Right cardiac atrium (tissue), 5 donors: ENCODE measurements at places on chromosomes 13 and 19.

GRCh38 chr13:95714142-95714832 lies 37.3 kb downstream of the DNAJC3 start:
- DNase-seq = no peak

- no peak for DNase-seq
These were observed 109.5 kb upstream of the WASF3 start for GRCh38 chr13:26448032-26448431.

DNA sequence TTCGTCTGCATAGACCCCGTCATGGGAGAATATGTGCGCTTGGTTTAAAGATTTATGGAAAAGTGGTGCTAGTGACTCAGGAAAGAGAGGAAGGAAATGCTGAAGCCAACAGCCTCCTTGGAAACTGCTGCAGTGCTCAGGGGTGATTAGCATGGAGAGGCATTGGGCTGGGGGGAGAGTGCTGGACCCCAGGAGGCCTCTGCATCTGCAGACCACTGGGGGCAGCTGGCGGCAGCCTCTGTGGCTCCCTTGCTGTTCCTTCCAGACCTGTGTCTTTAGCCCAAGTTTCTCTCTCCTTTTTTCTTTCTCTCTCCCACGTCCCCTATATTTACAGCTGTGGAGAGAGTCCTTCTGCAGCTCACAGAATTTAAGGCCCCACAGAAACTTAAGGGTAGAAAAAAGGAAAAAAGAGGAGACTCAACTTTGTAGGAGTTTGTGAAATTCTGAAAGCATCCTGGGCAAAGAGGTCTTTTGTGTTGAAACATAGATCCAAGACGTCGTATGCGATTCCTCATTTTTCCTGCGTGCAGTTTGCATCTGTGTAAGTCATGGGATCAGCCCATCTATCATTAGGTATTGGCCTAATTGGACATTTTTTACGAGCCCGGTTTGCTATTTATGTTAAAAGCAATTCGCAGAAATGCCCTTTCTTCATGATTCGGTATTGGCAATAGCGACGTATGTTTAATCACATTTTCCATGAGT lies 116.2 kb upstream of the ZNF536 start:
- no peak for DNase-seq

- DNase-seq = peak; percentile 78
These were observed 13.0 kb downstream of the TMEM160 start for GRCh38 chr19:47035127-47036096.

GRCh38 chr13:46676378-46676725 lies 120.6 kb downstream of the ESD start:
- no peak for DNase-seq

- no peak for DNase-seq
These were observed 207.8 kb downstream of the RFC3 start for GRCh38 chr13:34025746-34026145.

DNA sequence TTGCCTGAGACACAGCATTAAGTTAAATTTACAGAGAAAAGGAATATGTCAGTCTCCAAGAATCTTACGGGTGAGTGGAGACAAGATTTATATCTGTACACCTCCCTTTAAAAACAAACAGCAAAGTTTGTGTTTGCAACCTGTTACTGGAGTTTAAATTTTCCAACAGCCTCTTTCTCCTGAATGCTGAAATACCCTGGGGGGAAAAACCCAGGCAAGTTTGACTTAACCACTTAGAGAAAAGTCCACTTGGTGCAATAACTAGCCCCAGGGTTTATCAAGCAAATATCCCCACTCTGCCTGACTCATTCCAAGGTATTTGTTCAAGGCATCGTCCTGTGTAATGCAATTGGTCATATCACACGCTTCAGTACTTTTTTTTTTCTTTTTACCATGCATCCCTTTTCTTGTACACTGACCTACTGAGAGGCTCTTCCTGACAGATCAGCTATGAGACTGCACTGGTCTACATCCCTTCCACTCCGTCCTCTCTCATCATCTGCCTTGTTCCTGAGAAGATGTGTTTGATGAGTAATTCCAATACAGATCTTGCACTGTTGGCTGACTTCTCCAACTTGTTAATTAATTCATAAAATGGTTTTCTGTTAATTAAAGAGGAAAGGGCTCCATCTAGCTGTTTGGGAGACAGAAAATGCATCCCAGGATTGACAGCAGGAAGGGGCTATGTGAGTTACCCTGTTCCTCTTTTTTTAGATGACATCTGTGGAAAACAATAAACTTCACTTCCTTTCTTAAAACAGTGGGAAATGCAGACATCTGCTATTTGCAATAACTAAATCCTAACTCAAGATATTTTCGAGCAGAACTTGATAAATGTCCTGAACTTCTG lies 212.5 kb upstream of the IRS2 start:
- DNase-seq = no peak

DNA sequence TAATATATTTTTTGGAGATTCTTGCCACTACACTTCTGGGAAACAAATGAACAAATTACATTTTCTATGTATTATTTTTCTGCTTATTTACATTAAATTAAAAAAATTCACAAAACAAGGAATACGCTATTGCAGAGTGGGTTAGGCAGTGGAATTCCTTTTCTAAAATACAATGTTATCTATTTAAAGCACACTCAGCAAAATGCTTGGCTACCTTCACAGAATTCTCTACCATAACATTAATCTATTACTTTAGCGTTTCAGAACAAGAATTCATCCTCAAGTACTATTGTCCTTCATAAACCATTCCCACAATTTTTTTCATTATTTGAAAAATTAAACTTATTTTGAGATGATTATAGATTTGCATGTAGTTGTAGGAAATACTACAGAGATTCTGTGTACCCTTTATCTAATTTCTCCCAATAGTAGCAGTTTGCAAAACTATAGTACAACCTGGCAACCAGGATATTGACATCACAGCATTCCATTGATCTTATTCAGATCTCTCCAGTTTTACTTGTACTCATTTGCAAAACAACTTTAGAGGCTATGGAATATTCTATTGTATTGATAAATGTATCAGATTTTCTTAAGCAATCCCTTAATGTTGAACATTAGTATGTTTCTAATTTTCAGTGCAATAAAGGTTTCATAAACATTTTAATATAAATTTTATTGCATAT lies 120.9 kb downstream of the DLEU7 start:
- no peak for DNase-seq

DNA sequence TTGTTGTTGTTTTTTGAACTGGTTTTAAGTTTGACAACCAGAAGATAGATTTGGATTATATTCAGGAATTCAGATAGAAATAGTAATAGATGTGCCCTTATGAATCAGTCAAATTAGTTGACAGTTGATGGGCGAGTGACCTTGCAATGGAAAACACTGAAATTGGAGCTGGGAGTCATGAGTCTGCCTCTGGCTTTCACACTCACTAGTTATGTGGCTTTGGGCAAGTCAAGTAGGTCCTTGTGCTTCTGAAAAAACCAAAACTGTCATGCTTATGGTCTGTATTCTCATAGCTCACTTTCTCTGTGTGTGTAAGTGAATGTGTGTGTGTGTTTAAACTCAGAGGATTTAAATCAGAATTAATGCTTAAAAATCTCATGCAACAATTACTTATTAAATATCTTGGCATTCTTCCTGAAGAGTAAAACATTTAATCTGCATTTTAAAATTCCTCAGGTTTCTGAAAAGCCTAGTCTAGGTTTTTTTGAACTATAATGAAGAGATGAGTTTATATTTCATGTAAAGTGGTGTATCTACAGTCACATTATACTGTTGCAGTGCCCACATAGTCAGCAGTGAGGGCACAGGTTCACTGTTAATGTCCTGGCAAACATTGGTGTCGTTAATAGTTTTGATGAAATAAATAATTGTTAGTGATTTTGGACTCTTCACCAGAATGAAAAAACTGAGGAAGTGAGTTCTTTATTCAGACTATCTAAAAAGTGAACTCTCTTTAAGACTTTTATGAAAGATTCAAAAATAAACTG lies 32.5 kb downstream of the UCHL3 start:
- no peak for DNase-seq

- no peak for DNase-seq
These were observed 70.6 kb downstream of the ATP11A start for GRCh38 chr13:112760435-112760834.

GRCh38 chr19:7917267-7918061 lies 2.7 kb upstream of the SNAPC2 start:
- peak; percentile 49 for DNase-seq

GRCh38 chr13:93805736-93806135 lies 579.1 kb downstream of the GPC6 start:
- DNase-seq = no peak

DNA sequence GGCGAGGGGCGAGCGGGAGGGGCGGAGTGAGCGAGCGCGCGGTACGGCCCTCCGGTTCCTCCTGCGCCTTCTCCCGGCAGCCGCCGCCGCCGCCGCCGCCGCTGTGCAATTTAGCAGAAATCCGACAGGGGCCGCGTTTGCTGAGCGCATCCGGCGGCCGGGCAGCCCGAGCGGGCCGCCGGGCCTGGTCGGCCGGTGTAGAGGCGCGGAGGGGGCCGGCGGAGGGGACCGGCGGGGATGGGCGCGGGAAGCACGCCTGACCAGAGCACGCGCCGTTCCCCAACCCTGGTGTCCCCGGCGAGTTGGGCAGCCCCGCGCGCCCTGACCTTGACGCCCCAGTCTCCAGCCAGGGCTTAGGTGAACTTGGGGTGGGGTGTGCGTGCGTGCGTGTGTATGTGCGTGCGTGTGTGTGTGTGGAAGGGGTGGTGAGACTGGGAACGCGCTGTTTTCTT lies 144.5 kb upstream of the ZNF536 start:
- peak; percentile 86 for DNase-seq

- DNase-seq = no peak
These were observed 16.8 kb upstream of the CPB2 start for GRCh38 chr13:46121597-46122163.

- DNase-seq = no peak
These were observed 289.8 kb downstream of the MTUS2 start for GRCh38 chr13:29109987-29110386.

GRCh38 chr13:76552807-76553206 lies 333.4 kb downstream of the KCTD12 start:
- no peak for DNase-seq

GRCh38 chr13:28630869-28631268 lies 28.1 kb upstream of the POMP start:
- no peak for DNase-seq

DNA sequence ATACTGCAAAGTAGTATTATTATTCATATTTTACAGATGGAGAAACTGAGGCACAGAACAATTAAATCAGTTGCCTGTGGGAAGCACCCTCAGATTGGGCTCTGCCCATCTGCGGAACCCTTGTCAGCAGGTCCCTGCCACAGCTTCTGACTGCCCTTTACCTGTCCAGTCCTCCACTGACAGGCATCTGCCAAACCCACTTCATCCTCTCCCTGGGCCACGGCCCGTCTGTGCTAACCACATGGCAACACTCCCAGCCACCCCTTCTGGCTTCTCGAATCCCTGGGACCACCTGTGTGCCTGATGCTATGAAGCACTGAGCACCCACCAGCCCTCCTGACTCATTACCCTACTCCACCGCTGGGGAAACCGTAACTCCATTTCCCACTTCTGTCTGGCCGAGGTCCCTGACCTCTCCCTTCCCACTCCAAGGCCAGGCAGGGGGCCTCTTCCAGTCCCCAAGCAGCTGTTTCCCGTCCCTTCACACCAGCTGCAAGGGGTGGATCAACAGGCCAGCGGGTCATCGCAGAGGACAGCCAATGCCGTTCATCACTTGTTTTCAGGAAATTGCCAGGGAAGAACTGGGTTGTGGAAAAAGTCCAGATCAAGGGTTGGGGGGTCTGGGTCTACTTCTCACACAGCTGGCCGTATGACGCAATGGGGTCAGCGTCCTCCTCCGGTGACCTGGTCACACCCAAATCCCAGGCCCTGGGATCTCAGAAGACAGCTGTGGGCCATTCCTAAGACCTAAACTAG lies 2.5 kb downstream of the KANK3 start:
- peak; percentile 80 for DNase-seq

DNA sequence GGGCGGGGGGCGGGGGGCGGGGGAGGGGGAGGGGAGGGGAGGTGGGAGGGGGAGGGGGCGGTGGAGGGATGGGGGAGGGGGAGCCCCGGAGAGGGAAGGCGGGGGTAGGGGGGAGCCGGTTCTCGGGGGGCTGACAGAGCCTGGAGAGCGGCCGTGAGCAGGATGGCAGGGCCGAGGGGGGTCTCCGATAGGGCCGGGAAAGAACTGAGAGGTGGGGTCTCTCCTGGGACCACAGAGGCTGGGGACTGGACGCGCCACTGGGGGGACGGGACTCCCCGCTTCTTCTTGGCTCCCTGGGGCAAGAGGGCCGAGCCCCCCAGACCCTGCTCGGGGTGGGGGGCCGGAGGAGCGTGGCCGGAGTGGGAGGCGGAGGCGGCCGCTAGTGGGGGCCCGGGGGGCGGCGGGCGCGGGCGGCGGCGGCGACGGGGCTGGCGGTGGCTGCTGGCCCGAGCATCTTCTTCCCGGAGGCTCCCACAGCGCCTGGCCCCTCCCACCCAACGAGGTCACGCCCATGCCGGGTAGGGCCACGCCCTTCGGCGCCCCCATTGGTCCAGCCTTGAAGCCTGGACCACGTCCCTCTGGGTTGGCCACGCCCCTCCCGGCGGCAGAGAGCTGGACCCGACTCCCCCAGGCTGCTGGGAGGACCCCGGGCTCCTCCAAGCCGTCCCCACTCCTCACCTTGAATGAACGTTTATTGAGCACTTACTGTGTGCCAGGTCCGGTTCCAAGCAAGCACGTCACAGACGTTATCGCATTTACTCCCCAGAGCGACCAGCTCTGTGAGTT lies at the start of gene NOVA2:
Gene NOVA2 (minus strand): TSS at position 313 of the 786 bp plus-strand sequence. CDS start 514 bp downstream, outside the sequence.
- peak; percentile 84 for DNase-seq

DNA sequence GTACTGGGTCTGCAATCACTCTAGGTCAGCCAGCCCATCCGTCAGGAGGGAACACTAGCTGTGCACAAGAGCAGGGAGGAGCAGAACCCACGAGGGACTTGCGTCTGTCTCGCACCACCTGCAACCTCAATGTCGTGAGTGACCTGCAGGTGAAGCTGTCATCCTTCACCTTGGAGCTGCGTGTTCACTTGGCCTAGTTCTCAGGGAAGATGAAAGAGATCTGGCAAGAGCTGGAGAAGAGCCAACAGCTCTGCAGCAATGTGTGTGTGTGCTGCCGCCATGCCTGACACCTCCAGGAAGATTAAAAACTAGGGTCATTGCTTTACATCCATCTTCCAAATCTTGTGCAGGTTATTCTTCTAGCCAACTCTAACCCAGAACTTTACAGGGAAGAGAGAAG lies 117.6 kb upstream of the MRI1 start:
- DNase-seq = no peak

DNA sequence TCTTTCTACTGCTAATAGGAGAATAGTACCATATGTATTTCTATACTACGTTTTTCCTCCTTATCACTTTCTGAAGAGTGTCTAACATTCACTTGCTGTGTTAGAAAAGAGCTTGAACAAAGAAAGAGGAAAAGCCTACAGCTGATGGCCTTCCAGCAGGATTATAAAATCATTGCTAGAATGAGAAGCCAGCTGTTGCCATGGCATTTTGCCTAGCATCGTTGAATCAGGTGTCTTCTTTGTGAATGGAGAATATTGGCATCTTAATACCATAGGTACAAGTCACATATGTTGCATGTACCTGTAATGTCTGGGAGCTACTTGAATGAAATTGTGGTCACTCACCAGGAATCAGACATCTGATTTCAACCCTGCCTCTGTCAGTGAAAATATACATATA lies 1174.9 kb downstream of the PCDH17 start:
- no peak for DNase-seq
